ENCODE measurements at places on chromosomes 7 and 10.

GRCh38 chr7:7181519-7182155 is 707 bp upstream of the C1GALT1 start:
- peak overlapping the region; percentile 69 for H3K27ac ChIP-seq
- peaks cover 37% of the 10 kb centered on the region for H3K4me1 ChIP-seq
- H3K4me3 ChIP-seq = peak overlapping the region; percentile 85
- no peaks in the 10 kb centered on the region for H3K27me3 ChIP-seq

DNA sequence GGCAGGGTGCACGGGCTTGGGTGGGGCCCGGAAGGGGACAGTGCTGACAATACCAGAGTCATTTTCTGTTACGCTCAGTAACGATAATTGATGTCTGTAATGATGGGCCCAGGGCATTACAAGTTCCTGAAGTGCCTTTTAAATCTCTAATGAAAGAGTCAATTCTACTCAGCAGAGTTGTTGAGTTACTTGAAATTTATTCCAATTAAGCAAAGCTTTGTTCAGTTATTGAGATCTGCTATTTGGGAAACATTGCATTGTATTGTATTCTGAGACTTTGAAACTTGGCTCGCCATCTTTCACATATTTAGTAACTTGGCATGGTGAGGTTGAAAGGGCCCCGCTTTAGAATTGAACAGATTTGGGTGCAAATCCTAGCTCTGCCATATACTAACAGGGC is 34.7 kb downstream of the MINDY4 start:
- H3K36me3 ChIP-seq = no peaks in the 10 kb centered on the region
- no peaks in the 10 kb centered on the region for H3K27me3 ChIP-seq
- no peak for DNase-seq
- no peak overlapping the region for H3K27ac ChIP-seq
- no peak overlapping the region for H3K4me3 ChIP-seq

GRCh38 chr10:13716081-13717071 is 129.6 kb downstream of the PRPF18 start:
- H3K27ac ChIP-seq = peak overlapping the region; percentile 41
- DNase-seq = no peak
- H3K4me3 ChIP-seq = no peak overlapping the region
- H3K4me1 ChIP-seq = peaks cover 21% of the 10 kb centered on the region
- no peaks in the 10 kb centered on the region for H3K27me3 ChIP-seq
- H3K36me3 ChIP-seq = no peaks in the 10 kb centered on the region

- no peak overlapping the region for H3K27ac ChIP-seq
- no peaks in the 10 kb centered on the region for H3K27me3 ChIP-seq
- H3K4me3 ChIP-seq = no peak overlapping the region
- DNase-seq = no peak
- peaks cover 3% of the 10 kb centered on the region for H3K4me1 ChIP-seq
- peaks cover 17% of the 10 kb centered on the region for H3K36me3 ChIP-seq
Measured at GRCh38 chr10:79285315-79286197, 61.7 kb upstream of the PPIF start.

- no peak overlapping the region for H3K4me3 ChIP-seq
- peaks cover 23% of the 10 kb centered on the region for H3K4me1 ChIP-seq
- H3K36me3 ChIP-seq = no peaks in the 10 kb centered on the region
- no peak overlapping the region for H3K27ac ChIP-seq
- H3K27me3 ChIP-seq = no peaks in the 10 kb centered on the region
Measured at GRCh38 chr7:25944777-25945515, 207.1 kb upstream of the NFE2L3 start.

GRCh38 chr10:80530251-80530650 is 7.5 kb upstream of the SH2D4B start:
- DNase-seq = no peak
- H3K4me3 ChIP-seq = no peak overlapping the region
- H3K4me1 ChIP-seq = peaks cover under 1% of the 10 kb centered on the region
- H3K36me3 ChIP-seq = no peaks in the 10 kb centered on the region
